ENCODE measurements at places on chromosomes 3 and 15.

DNA sequence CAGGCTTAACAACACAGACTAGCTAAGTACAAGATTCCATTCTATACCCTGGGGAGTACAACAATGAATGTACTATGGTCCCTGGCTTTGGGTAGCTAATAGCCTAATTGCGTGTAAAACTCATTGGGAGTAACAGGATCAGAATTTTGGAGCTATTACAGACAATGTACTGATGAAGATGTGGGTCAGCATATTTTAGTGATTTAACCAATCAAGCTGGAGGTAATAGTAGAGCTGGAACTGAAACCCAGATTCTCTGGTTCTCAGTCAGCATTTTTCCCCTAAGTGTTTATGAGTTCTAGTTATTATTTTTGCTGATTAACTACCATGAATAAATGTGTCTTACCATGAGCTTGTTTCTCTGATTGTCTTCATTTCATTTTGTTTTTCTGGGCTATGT, 578.7 kb downstream of the NLGN1 start:
- DNase-seq, result no peak

GRCh38 chr3:33918126-33918756, 119.8 kb downstream of the PDCD6IP start:
- no peak for DNase-seq

DNA sequence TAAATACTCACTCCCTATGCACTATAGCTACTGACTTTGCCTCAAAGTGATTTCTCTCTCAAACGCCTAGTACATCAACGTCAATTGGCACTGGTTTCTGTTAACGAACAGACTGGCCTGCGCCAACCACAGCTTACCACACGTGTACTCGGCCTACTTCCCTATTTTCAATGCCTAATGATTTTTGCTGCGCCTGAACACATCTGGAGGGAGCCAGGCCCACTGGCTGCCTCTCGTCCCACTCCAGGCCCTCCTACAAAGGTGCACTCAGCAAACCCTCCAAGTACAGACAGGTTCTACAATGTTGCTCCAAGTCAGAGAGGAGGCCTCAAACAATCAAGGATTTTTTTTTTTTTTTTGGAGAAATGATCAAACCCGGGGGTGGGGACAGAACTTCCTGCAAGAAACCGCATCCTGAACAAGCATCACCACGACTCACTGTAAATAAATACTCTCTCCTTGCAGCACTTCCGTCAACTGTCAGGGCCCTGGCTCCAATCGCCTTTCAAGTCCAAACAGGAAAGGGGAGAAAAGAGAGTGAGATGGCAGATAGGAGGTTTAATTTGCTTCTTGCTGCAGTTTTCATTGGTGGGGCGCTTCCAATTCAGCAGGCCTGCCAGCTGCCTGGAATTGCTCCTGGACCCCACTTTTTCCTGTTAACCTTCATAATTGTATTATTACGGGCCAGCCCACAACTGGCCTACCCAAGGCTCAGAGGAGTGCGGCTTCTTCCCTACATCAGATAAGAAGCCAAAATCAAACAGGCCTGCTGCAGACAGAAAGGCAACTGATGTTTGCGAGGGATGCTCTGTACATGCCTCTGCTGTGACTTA, 139.3 kb downstream of the FOXP1 start:
- DNase-seq, result peak; percentile 40

DNA sequence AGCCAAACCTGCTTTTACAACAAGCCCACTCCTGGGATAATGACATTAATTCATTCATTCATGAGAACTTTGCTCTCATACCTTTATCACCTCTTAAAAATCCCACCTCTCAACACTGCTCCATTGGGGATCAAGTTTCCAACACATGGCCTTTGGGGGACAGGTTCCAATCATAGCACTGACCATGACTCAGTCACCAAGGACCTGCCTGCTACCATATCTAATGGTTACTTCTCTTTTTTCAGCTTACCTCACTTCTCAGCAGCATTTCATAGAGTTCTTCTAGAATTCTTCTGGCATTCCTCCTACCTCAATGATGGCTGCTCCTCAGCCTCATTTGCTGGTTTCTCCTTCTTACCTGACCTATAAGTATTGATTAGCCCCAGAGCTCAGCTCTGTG, 36.9 kb upstream of the RYK start:
- DNase-seq, result no peak

DNA sequence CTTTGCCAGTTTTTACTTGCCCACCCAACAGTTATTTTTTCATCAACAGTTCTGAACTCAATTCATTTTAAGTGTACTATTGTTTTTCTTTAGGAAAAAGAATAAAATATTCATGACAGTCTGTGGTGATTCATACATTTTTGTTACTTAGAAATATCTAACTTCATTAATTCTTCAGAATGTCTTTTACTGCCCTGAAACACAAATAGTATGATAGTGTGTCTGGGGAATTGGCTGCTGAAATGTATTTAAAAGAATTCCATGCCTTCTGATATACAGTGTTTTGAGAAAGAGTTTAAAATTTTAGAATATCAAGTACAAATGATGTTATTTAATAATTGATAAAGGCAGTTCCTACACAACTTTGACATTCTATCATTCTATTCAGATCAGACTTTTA, 854.1 kb downstream of the NAALADL2 start:
- no peak for DNase-seq

DNA sequence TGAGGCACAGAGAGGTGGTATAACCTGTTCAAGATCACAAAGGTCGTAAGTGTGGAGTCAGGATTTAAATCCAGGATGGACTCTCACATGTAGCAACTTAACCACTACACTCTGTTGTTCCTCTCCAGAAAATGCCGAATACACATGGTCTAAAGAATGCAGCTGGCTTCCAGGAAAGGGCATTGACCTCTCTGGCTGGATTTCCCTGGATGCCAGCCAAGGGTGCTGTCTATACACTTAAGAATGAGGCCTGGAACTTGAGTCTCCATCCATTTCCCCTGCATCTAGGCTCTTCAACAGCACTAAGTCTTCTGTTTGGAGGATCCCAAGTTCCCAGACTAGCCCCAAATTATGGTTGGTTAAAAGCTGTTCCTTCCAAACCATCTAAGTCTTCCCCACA, 60.5 kb downstream of the CERS3 start:
- no peak for DNase-seq

DNA sequence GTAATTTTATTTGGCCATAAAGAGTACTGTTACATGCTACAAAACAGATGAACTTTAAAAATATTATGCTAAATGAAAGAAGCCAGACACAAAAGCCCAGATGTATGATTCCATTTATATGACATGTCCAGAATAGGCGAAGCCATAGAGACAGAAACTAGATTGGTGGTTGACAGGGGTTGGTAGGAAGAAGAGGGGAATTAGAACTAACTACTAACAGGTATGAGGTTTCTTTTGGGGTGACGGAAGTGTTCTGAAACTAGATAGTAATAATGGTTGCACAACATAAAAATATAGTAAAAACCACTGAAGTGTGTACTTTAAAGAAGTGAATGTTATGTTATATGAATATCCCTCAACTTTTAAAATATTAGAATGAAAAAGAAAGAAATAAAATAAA, 66.1 kb downstream of the GBE1 start:
- DNase-seq, result no peak

DNA sequence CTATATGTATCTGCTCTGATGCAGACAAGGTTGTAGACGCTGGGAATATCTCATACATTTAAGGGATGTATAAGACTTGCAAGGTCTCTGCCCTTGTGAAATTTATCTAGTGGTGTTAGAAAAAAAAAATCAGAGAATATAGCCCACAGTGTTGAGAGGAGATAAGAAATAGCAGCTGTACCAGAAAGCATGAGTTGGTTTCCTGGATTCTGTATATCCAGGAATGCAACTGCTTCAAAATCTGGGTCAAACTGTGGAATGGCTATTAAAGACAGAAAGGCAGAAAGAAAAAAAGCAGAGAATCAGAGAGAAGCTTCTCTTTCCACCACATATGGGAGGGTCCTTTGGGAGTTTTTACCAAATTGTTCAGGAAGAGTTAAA, 1.5 kb upstream of the TMEM212 start:
- no peak for DNase-seq

DNA sequence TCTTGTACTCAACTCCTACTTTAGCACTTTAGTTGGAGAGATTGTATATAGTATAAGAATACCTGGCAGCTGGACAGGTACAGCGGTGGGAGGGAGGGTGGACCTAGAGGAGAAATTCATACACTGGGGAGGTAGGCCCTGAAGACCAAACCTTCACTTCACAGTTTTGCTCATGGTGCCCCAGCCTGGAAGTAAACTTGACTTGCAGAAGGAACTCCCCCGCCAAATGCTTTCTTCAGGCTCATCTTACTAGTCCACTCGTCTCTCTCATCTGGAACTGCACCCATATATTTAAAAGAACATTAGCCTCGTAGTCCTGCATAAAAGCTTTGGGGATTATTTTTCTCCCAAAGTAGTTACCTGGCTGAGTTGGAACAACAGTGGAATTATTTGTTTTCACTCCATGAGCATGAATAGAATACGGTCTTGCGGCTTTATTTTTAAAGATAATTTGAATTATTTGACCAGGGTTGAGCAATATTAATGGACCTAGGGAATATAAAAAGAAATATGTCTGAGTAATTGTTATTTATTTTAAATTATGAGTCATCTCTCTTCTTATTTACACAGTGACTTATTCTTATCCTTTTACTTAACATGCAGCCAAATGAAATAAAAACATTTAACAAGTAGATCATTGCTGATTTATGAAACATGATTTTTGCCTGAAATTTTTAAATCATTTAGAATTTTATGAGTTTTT, 25.5 kb upstream of the CP start:
- DNase-seq, result no peak

GRCh38 chr3:183151821-183152351, 10.6 kb downstream of the LAMP3 start:
- no peak for DNase-seq

GRCh38 chr3:64460877-64461276, 226.9 kb downstream of the ADAMTS9 start:
- no peak for DNase-seq

GRCh38 chr3:155701882-155702465, 42.9 kb downstream of the PLCH1 start:
- no peak for DNase-seq

DNA sequence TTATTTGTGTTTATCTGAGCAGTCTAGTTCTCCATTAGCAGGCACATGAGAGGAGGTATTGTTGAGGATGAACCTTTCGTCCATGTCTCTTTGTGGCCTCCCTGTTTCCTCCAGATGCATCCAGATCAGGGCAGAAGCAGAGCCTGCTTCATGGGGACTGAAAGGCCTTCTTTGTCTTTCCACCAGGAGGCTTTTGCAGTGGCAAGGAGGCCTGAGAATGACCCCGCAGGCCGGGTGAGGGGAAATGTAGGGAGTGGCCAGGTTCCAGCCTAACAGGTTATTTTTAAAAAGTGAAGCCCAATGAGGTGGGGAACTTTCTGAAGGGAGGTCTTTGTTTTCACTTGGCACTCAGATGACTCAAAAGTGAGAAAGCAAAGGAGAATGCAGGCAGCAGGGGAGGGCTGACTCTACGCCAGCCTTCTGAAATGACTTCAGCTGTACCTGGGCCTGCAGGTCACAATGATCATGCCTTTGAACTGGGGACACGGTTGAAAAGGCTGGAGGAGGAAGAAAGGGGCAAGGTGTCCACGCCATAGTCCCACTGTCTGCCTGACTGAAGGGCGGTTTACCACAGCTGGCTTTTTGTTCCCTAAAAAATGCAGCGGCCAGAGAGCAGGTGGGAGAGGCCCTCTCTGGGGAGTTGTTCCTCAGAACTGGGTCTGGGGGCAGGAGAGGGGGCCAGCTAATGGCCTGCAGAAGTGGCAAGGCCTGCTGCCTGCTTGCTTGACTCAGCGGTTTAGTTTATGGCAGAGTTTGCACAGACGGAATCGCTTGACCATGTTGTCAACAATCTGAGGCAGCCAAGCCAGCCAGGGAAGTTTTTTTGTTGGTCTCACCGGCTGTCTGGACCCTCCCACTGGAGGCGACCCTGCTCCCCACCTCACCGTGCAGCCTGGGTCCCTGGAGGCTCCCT, 28.7 kb downstream of the CMTM7 start:
- no peak for DNase-seq

DNA sequence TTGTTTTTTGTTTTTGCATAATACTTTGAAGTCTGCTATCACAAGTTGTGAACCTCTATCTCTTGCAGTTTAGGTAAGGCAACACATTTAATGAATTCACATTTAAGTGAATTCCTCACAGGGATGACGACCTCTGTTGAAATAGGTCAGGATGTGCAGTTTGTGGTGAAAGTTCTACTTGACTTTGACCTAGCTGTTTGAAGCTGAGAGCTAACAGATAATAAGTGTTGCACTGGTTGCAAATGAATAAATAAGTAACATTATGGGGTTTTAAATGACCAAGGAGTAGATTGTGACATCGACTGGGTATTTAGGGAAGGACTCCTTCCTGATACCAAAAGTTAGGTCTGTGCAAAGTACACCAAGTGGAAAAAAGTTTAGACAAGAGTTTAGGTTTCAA, 23.9 kb downstream of the NIT2 start:
- no peak for DNase-seq

GRCh38 chr3:111617912-111618601, 22.9 kb upstream of the ZBED2 start:
- no peak for DNase-seq

- DNase-seq, result no peak
These were observed 129.8 kb downstream of the MEX3B start for GRCh38 chr15:81915990-81916389.

DNA sequence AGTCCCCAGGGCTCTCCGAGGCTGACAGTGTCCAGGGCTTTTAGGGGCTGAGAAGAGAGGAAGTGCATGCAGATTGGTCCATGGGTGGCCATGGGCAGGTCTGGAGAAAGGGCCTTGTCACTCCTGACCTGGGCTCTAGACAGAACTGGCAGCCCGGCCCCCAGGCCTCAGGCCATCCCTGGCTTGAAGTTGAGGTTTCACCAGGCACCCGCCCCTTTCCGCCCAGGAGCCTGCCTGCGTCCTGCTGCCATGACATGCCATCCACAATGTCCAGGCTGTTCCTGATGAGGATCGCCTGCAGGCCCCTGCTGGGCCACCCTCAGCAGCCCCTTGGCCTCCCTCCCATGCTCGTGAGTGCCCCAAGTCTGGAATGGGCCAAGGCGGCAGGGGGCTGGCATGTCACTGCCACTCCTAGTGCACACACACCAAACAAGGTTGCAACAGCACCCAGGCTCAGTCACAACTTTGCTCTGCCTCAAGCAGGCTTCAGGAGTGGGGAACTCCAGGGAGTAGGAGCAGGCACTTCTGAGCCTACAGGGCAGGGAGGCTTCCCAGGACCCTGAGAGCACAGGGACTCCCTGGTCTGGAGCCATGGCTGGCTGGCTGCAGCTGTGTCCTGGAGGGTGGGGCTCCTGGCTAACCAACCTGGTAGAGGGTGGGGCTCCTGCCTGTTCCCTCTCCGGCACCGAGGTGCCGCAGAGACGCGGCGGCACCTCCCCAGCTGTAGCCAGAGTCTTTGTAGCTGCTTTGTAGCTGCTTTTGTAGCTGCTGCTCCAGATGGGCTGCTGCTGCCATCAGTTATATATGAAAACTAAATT, 1457.1 kb upstream of the GBE1 start:
- no peak for DNase-seq

- DNase-seq, result no peak
These were observed 10.9 kb downstream of the STRIT1 start for GRCh38 chr3:155282385-155283091.

GRCh38 chr15:78055919-78056713, 21.4 kb downstream of the TBC1D2B start:
- DNase-seq, result no peak

All from activated T-helper 1 cell treated with anti-CD3 and anti-CD28 coated beads, Interleukin-2, amount 50 U/mL, for 16 hours (primary cell).